Bronchus fibroblast of lung (primary cell): ENCODE measurements at places on chromosomes 5 and 9. TPM values are rescaled to one million over a fixed set of nuclear protein-coding genes. Genes with fewer than 3 reads are reported as not detected.

The GABRA6 gene
- total RNA-seq, result not detected in 2 replicates

The KIF4B gene
- not detected in 2 replicates for total RNA-seq

The FAM169A gene
- total RNA-seq, result 0.89 and 2.5 TPM in 2 replicates

The HTR4 gene
- not detected in 2 replicates for total RNA-seq

The LCP2 gene
- not detected in 2 replicates for total RNA-seq

The FSD1L gene
- total RNA-seq, result 0.84 and 1.0 TPM in 2 replicates
